ENCODE measurements at places on chromosomes 4 and X.
A peak's percentile ranks its signal among the peaks of the same experiment; 100 is the strongest.

- no peak for DNase-seq
Measured at GRCh38 chrX:126509923-126510322, 42.7 kb downstream of the DCAF12L1 start.

GRCh38 chr4:37765741-37766140, 60.7 kb upstream of the PGM2 start:
- no peak for DNase-seq

DNA sequence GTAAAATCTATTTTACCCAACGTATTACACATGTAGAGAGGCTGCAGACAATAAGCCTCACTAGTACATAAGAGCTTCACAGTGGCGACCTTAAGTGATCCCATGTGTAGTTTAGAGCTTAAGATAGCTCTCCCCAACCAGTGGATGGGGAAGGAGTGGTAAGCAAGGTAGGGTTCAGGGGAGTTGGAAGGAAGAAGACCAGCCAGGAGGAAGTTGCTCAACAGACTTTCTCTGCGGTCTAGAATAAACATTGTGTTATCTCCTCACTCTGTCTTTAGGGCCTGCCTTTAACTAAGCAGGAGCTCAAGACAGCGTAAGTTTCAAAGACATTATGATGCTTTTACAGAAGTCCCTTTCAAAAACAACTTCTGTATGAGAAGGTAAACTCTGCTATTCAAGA, 16.8 kb downstream of the MEPE start:
- DNase-seq, result no peak

GRCh38 chr4:109046471-109047201, 255.8 kb downstream of the COL25A1 start:
- DNase-seq, result no peak

- DNase-seq, result no peak
Measured at GRCh38 chr4:87151730-87152129, 68.7 kb downstream of the KLHL8 start.

GRCh38 chrX:68908071-68908470, 79.2 kb downstream of the EFNB1 start:
- DNase-seq, result no peak

DNA sequence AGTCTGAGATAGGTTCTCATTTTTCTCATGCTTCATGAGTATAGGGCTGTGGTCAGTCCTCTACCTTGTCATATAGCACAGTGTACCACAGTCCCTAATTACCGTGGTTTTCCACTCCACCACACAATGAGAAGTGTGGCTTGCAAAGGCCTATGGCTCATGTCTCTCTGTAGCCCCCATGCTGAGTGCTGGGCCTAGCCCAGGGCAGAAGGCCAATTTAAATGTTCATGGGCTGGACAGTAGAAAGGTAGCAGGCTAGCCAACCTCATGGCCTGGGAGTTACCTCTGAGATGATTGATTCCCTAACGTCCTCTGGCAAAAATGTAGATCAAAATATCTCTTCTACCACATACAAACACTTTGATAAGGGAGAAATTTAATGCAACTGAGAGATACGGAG, 222.5 kb downstream of the AFF2 start:
- no peak for DNase-seq

DNA sequence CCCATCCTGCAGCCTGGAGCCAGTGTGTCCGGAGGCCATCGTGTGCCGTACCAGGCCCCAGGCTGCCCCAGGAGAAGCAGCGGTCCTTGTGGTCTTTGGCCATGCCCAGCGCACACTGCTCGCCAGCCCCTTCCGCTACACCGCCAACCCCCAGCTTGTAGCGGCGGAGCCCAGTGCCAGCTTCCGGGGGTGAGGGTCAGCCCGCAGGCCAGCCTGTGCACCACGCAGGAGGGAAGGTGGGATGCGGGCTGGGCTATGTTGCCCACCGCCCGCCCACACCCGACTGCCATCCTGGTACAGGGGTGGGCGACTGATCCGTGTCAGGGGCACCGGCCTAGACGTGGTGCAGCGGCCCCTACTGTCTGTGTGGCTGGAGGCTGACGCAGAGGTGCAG, 7.6 kb upstream of the SRPK3 start:
- no peak for DNase-seq

DNA sequence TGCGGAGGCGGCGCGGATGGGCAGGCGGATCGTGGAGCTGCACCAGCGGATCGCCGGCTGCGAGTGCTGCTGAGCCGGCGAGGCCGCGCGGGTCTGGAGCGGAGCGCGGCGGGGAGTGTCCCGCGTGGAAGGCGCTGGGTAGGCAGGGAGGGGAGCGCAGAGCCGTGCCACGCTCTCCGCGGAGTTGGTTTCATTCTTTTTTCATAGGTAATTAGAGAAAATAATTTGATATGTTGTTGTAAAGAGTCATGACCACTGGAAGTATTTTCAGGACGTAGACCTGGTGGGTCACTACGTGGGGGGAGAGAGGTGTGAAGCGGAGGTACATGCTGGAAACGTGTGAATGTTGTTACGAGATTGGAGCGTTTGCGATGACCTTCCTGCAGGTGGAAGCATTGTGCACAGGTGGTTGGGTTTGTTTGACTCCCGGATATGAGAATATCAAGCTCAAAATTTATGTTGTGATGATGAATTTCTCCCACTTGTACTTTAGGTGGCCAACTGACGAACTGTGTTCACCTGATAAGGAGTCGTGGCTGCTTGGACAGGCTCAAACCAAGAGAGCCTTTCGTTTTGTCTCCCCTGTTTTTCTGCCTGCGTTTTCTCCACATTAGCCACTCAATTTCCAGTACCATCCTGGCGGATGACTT, 19.1 kb upstream of the S100P start:
- DNase-seq, result peak; percentile 19

DNA sequence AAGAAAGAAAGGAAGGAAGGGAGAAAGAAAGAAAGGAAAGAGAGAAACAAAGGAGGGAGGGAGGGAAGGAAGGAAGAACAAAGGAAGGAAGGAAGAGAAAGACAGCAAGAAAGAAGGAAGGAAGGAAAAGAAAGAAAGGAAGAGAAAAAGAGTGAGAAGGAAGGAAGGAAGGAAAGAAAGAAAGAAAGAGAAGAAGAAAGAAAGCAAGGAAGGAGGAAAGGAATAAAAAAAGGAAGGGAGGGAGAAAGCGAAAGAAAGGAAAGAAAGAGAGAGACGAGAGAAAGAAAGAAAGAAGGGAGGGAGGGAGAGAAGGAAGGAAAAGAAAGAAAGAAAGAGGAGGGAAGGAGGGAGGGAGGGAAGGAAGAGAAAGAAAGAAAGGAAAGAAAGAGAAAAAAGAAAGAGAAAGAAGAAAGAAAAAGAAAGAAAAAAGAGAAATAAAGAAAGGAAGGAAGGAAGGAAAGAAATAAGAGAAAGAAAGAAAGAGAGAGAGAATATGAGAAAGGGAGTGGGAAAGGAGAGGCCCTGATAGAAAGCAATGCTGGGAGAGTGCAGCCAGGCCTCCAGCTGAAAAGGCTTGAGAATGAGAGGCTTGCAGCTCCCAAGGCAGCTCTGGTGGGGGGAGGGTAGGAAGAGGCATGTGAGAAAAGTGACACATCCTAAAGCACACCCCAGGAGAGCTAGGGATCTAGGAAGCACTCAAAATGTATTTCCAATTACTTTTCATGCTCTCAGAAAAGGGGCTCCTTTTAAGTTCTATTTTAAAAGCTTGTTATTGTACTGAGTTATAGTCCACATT, 134.0 kb upstream of the ZIC3 start:
- DNase-seq, result no peak

GRCh38 chr4:92825256-92825655, 521.5 kb downstream of the GRID2 start:
- no peak for DNase-seq

DNA sequence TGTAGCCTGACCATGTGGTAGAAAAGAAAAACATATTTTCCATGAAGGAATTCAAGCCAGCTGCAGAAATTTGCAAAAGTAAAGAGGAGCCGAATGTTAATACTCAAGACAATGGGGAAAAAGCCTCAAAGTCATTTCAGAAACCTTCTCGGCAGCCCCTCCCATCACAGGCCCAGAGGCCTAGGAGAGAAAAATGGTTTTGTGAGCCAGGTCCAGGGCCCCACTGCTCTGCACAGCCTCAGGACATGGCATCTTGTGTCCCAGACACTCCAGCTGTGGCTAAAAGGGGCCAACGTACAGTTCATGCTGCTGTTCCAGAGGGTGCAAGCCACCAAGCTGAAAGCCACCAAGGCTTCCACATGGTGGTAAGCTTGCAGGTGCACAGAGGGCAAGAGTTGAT, 50.9 kb upstream of the BBS12 start:
- DNase-seq, result no peak

GRCh38 chr4:7103607-7104365, 35.9 kb upstream of the GRPEL1 start:
- no peak for DNase-seq

DNA sequence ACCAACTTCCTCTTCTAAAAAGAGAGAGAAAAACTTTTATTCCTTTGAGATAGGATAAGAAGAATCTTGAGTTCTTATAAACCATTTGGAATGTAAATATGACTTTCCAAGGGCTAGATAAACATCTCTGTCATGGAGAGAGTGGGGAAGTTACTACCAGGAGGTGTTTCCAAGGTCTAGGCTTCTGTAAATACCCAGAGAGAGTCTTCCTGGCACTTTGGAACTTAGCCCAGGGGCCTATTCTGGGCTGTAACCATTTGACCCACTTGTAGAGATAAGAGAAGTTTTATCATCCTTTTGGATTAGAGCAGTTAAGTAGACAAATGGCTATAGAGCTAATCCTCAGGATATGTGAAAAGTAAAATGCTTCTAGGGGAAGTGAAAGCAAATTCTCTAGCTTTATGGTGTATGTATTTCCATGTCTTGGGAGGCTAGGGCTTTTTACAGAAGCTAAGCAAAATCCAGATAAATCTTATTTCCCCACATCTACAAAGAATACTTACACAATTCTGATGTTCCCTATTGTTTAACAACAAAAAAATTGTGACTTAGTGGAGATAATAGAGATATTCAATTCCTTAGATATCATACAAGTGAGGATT, 51.1 kb downstream of the MCUB start:
- no peak for DNase-seq

DNA sequence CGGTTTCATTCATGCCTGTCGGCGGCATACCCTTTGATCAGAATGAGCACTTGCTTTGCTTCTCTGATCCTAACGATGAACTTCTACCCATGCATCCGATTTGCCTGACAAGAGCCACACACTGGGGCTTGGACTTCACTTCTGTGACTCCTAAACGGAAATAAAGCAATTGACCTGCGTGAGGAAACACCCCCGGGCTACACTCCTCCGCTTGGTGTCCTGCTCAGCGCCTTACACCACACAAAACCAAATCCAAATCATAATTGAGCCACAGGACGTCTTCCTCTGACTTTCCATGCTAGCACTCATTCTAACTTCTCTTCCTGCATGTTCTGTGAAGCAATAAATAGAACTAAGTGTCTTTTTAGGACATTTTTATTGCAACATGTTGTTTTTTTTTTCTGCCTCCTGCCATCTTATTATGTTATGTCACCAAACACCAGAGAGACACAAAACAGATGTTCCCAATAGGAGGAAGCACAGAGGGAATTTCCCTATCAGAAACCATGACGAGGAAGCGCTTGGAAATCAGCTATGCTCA, 110.8 kb upstream of the FAM9B start:
- DNase-seq, result no peak

- DNase-seq, result no peak
Measured at GRCh38 chr4:73068491-73069337, 802 bp downstream of the COX18 start.

GRCh38 chr4:119209586-119209985, 2.9 kb upstream of the USP53 start:
- no peak for DNase-seq

- DNase-seq, result no peak
Measured at GRCh38 chr4:158071931-158072330, 100.9 kb downstream of the GASK1B start.

DNA sequence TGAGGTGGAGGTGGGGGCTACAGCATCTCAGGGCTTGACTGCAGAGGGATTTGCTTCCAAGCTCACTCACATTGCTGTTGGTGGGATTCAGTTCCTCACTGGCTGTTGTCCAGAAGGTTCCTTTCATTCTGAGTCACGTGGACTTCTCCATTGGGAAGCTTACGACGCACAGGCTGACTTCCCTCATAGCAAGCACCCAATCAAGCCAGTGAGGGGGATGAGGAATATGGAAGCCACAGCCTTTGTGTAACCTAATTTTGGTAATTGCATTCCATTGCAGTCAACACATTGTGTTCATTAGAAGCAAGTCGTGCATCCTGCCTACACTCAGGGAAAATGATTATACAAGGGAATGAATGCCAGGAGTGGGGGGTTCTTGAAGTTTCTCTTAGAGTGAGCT, 32.7 kb upstream of the MXRA5 start:
- DNase-seq, result no peak

DNA sequence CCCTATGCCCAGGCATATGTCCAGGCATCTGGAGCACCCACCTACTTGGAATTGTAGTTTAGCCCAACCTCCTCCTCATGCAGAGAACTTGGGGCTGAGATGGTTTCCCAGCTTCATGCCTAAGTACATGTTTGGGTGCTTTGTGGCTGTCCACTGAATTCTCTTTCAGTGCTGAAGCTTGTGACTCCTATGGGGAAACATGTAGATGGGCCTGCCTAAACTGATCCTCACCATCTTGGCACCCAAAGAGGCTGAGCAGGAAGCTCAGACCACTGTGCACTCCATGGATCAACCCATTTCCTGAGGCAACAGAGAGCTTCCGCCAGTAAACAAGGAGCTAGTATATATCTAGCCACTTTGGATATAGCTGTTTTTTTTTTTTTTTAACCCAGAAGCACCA, 2733.7 kb downstream of the PCDH7 start:
- no peak for DNase-seq

DNA sequence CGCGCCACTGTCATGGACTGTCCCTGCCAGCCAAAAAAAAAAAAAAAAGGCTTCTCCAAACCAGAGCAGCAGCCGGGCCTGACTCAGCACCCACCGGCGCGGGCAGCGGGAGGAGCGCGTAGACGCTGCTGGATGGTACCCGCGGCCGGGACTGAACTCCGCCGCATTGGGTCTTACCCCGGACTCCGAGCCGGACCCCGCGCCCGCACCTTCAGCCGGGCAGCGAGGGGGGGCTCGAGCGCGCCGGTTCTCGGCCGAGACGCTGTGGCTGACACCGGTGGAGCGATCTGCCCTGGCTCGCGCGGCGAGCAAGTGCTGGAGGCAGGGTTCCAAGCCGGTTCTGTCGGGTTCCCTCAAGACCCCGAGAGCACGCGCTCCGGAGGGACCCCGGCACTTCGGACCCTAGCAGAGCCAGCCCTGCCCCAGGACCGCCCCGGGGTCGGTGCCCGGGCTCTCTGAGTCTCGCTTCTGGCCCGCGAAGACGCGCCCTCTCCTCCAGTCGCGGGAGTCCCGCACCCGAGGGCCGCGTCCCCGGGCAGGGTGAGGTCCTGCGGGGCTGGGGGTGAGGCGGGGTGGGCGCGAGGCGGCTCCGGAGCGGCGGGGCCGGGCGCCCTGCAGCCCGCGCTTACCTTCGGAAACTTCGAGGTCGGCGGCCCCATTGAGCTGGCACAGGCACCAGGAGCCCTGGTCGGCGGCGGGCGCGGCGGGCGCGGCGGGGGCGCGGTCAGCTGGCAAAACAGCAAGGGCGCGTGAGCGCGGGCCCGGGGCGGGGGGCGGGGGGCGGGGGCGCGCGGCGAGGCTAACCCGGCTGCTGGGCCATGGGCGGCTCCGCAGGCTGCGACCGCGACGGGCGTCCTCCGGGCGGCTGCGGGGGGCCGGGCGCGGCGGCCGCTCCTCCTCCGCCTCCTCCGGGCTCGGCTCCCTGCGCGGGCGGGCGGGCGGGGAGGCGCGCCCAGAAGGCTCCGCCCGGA, 11.8 kb upstream of the MAN2B2 start:
- no peak for DNase-seq

Measured in NCI-H1930 (cell line).